Right ventricle myocardium superior (tissue), 1 donor: ENCODE measurements at places on chromosomes 5 and 9.

- peak; percentile 64 for DNase-seq
These were observed 1.1 kb downstream of the LURAP1L start for GRCh38 chr9:12775679-12776512.

DNA sequence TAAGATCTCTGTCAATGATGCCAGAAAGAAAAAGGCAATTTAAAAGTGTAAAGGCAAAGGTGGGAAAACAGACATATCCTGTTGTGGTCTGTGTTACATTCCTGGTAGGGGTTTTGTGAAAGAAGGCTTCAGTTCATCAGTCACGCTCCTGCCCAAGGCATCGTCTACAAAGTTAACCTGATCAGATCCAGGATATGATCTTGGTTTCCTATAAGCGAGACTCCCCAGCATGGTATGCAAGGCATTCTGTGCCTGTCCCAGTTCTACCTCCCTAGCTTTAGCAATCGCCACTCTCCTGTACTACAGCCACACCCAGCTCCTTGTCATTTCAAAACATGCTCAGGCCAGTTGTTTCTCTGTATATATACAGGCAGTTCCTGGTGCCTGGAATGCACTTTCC is 58.0 kb upstream of the PTPN3 start:
- DNase-seq, result no peak

DNA sequence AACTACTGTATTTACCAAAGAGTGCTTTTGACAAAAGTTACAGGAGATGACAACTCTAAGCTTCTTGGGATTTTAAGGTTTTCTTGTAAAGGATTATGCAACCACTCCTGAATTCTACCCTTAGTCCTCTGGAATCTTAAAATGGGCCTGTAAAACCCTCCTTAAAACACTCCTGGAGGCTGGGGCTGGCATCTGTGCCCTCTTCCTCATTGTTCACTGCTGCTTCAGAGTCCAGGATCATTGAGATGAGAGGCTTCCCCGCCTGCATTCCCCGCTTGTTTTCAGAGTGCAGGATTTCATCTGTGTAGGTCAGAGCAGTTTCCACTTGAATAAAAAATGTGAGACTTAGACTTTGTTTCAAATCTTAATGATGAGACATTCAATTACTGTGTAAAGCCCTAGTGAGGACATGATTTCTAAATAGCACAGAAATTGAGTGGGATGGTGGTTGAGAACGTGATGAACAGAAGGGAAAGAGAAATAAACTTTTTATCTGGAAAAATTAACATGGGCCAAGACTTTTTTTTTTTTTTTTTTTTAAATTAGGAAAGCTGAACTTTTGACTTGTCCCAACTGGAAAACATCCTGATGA is 40.4 kb downstream of the PCSK5 start:
- no peak for DNase-seq

- DNase-seq, result no peak
These were observed 80.9 kb downstream of the DOCK8 start for GRCh38 chr9:295576-295975.

GRCh38 chr9:89601856-89602562 is 2.8 kb upstream of the GADD45G start:
- DNase-seq, result no peak

DNA sequence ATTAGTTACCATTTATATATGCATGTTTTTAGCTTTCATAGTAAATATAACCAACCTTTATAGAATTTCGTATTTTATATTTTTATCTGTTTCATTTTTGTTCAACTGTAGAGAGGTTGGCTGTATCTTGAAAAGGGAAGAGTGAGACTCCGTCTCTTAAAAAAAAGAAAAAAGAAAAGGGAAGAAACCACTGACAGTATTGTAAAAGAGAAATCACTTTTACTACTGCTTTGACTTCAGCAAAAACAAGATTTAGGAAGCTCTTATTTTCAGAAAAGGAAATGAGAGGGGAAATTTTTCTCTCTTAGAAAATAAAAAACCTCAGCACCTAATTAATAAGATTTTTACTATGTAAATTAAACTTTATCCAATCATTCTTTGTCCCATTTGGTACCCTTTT is 14.4 kb downstream of the POLK start:
- DNase-seq, result no peak

GRCh38 chr9:20987521-20987920 is 43.9 kb downstream of the HACD4 start:
- no peak for DNase-seq
